Fibroblast of villous mesenchyme (primary cell): ENCODE measurements at places on chromosomes 3 and 15. TPM values are rescaled to one million over a fixed set of nuclear protein-coding genes. Genes with fewer than 3 reads are reported as not detected.
A peak's percentile ranks its signal among the peaks of the same experiment; 100 is the strongest.

- no peak for DNase-seq
Observed at GRCh38 chr3:56415652-56416051, 52.6 kb downstream of the ERC2 start.

The CEP19 gene
- total RNA-seq: 1.6 and 5.2 TPM in 2 replicates

The ATP13A5 gene
- not detected in 2 replicates for total RNA-seq

The NTRK3 gene
- 0.32 TPM in 1 of 2 replicates, not detected in the other for total RNA-seq

The DNAJC17 gene
- 24.5 and 30.7 TPM in 2 replicates for total RNA-seq

GRCh38 chr3:30181581-30181980 lies 424.8 kb upstream of the TGFBR2 start:
- DNase-seq: no peak

DNA sequence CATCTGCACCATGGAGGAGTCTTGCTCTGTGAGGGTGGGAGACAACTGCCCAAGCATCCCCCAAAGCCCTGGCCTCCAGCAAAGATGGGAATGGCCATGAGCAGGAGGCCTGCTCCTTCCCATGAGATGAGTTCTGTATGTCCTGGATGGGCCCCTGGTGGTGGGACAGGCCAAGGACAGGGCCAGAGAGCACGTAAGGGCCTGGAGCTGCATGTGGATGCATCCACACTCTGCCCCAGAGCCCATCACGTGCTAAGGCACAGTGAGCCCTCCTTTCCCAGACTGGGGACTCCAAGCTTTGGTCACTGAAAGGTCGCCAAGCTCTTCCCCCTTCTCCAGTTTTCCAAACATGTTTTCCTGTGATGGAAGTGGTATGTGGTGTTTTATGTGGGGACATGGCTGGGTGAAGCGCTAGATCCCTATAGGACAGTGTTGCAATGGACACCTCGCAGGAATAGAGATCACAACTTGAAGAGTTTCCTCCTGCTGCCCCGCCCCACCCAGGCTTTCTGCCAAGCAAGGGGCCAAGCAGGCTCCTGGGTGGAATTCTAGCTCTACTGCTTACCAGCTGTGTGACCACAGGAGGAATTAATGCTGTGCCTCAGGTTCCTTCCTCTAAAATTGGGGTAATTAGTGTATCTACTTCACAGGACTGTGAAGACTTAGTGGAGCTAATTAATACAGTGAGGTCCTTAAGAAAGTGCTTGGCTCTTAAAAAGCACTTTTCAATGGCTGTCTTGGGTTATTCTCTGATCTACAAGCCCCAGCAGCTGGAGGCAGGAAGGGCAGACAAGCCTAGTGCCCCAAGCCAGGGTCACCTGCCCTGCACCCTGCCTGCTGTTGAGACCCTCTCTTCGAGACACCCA lies 106.4 kb upstream of the RPL32 start:
- DNase-seq: peak; percentile 85

The GCSAM gene
- total RNA-seq: not detected in 2 replicates

GRCh38 chr3:95311272-95311671 lies 1248.4 kb downstream of the NSUN3 start:
- DNase-seq: no peak
